ENCODE measurements at places on chromosomes 5 and 9. TPM values are rescaled to one million over a fixed set of nuclear protein-coding genes. Genes with fewer than 3 reads are reported as not detected.

The BTNL8 gene
- not detected for total RNA-seq

The FAM174A gene
- total RNA-seq: 16.0 TPM

The TMEM8B gene
- 29.9 TPM for total RNA-seq

The SLCO6A1 gene
- 0.78 TPM for total RNA-seq

The CKMT2 gene
- not detected for total RNA-seq

The NUDT2 gene
- total RNA-seq: 24.1 TPM

The PCDHGA6 gene
- 0.18 TPM for total RNA-seq

The LHX2 gene
- not detected for total RNA-seq

The SLC22A5 gene
- 6.7 TPM for total RNA-seq

The PANK3 gene
- 73.3 TPM for total RNA-seq
